AG09319 (cell line): ENCODE measurements at places on chromosomes 7 and 10.

DNA sequence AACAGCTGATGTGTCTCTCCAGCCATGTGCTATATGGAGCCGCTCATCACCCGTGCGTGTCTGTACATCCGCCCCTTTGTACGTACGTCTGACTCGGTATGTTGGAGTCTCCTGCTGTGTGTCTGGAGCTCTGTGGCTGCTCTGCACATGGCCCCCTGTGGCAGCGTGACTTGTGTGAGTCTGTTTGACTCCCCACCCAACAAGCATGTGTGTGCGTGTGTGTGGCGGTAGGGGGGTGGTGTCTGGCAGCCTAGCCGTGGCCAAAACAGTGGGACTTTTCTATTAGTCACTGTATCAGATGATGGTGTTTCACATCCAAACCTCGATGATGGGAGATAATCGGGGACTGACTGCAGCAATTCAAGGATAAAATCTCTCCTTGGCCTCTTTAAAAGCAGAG lies 94.1 kb downstream of the COL13A1 start:
- peak; percentile 49 for DNase-seq

DNA sequence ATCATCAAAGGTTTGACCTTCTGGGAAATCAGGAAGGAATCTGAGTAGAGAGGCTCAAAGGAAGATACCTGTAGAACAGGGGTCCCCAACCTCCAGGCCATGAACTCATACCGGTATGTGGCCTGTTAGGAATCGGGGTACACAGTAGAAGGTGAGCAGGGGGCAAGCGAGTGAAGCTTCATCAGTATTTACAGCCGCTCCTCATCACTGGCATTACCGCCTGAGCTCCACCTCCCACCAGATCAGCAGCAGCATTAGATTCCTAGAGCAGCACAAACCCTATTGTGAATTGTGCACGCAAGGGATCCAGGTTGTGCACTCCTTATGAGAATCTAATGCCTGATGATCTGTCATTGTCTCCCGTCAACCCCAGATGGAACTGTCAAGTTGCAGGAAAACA lies 158.5 kb upstream of the CACNA2D1 start:
- DNase-seq: no peak

DNA sequence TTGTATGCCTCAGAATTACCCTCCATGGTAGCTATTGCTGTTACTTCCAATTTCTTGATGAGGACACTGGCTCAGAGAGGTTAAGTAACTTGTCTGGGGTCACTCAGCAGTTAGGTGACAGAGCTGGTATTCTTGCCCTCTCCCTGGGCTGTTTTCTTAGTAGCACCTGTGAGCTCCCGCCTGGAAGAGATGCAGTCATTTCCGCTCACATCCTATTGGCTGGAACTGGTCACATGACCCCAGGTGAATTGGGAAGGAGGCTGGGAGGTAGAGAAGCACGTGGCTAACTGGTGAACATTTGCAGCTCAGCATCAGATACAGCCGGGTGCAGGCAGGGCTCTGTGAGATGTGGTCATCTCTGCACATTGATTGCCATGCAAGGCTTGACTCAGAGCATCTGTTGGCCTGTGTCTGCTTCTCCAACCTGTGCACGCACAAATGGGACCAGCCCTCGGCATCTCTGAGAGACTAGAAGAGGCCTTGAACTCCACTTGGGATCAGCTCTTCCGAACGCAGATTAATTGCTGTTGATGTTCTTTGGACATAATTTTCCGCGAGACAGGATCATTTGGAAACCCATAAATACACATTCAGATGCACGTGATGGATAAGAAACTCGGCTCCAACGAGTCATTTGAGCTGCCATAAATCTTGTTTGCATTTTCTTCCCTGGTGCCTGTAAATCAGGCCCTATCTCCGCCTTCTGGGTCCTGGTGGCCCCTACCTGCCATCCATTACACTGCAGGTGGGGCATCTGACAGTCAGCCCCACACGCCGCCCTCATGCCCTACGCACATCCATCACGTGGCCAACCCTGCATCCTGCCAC lies 42.8 kb downstream of the MYL10 start:
- no peak for DNase-seq

DNA sequence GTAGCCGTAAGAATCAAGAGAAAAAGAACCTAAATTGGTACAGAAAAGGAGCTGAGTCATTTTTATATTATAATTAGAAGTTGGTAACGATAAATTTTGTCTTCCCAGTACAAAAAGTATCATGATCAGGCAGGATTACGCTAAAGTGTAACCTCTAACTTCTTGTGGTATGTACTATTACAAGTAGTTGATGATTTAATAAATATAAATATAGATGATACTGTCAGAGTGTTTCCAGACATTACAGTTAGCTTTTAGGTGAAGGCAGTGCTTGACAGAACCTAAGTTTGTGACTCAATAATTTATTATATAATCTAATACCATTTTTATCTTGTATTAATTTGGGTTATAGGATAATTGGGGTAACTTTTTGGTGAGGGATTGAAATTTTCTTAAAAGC lies 53.4 kb downstream of the ZEB1 start:
- no peak for DNase-seq

DNA sequence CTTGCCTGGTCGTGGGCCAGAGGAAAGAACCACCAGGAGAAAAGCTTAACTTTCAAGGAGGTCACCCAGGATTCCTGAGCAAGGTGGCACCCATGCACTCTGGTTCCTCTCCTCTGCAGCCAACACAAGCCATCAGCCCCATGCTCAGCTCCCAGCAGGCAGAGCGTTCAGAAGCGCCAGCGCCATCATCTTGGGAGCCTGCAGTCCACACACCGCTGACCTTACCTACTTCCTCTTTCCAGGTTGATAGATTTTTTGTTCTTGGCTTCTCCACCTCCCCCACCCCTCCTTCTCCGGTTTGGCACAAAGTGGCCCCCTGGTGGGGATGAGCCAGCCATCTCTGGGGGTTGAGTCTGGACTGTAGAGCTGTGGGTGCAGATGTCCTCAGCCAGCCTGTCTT lies 1.7 kb upstream of the WDR86 start:
- no peak for DNase-seq

GRCh38 chr7:23469150-23469960 lies 936 bp downstream of the IGF2BP3 start:
- DNase-seq: no peak

DNA sequence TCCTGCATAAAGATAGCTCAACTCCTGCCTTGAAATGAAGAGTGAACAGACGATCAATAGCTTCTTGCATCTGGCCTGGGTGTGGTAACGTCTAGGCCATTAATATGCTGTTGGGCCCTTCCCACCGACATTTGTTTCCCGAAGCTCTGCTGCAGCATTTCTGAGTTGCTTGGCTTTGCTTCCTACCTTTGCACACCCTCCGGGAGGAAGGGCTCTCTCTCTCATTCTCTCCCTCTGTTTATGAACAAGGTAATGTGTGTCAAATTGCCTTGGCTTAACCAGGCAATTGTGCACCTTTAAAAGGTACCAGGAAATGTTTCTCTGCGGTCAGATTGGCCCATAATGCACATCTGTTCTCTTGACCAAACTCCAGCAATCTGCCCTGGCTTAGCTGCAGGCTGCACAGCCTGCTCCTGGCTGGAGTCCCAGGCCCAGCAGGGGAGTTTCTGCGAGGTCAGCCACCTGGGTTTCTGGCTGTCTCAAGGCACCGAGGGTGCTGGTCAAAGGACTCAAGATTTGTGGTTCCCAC lies 223.7 kb downstream of the SNX10 start:
- no peak for DNase-seq

GRCh38 chr10:31584876-31585275 lies 265.9 kb downstream of the ZEB1 start:
- no peak for DNase-seq

GRCh38 chr10:104487794-104488438 lies 134.3 kb downstream of the CFAP58 start:
- DNase-seq: no peak

GRCh38 chr10:77881222-77881621 lies 45.3 kb downstream of the DLG5 start:
- DNase-seq: no peak

DNA sequence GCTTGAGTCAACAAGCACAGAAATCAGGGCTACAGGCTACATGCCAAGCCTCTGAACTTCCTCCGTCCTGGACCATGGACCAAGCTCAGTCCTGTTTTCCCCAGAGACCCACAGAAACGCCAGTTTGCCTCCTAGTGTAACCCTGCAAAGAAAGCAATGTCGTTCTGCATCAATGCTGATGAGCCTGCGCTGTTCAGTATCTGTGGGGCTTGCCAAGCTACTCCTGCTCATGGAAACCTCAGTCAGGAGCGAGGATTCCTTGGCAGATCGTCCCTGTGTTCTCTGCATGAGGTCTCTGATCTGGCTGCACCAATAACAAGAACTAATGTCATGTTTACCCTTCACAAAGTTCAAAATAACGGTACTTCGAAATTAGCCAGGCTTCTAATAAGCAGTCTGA lies 495.5 kb upstream of the C7orf33 start:
- no peak for DNase-seq

GRCh38 chr7:91089382-91089963 lies 174.8 kb upstream of the FZD1 start:
- DNase-seq: no peak

DNA sequence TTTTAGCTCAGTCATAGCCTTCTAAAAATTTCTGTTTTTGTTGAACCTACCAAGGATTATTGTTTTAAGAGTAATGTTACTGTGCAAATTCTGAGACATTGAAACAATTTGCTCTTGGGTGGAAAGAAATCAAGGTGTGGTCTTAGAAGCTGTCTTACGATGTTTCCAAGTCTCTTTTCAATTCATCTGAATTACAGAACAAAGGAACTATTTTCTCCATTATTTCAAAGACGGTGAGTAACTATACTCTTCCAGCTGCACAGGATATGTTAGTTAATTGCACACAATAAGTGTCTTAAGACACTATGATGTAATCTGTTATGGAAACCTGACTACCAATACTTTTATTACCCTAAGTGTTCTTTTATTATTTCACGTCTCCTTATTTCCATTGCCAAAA lies 106.8 kb upstream of the POM121L12 start:
- no peak for DNase-seq

- DNase-seq: no peak
Measured at GRCh38 chr7:121873289-121874194, 581 bp downstream of the PTPRZ1 start.

DNA sequence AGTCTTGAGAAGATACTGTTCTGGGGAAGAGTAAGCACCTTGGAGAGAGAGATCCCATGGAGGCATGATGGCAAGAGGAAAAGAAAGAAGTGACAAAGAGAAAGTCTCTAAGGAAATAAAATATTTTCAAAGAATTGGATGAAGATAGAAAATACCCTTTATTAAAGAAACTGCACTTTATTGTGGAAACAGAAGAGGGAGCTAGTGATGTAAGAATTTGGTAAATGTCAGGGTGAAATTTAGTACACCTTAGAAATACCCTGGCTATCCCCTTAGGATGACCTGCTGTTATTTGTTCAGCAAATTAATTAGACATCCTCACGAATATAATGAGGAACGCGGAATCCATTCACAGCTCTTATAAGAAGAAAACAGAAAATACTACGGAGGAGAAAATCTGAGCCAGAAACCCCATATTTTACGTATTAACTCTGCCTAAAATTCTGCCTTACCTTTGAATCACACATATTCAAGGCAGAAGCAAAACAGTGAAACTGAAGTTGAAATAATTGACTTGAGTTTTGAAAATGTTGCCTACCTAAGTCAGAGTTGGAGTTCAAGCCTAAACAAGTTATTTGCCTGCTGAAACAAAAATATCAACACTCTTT lies 90.7 kb downstream of the TFPI2 start:
- no peak for DNase-seq
